Effector CD4-positive, alpha-beta T cell (primary cell): ENCODE measurements at places on chromosomes 7 and 10.

DNA sequence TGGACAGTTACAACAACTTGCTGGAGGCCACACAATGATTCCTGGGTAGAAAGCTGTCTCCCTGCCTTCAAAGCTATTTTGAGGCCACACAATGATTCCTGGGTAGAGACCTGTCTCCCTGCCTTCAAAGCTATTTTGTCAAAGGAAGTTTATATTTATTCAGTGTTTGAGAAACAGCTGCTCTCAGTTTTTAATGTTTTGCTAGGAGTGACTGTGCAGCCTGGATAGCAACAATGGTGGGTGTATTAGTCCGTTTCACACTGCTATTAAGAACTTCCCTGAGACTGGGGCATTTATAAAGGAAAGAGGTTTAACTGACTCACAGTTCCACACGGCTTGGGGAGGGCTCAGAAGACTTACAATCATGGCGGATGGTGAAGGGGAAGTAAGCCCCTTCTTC, 3.9 kb upstream of the SGPL1 start:
- no peak for DNase-seq

- DNase-seq: no peak
Measured at GRCh38 chr7:41584746-41585145, 118.1 kb downstream of the INHBA start.

DNA sequence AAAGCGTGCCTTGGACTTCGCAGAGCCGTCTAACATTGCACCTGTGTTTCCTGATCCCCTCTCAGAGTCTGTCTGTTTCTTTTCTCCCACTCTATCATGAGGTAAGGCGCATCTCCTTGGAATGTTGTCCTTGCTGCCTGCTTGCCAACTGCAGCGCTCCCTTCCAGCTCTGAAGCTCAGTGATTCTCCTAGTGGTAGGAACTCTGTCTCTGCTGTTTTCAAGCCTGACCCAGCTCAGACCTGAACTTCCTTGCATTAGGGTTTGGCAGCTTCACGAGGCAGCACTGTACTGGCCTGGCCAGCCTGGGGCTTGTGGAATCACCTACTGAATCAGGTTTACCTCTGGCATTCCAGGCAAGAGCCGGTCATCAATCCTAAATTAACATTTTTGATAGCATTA, 123.9 kb downstream of the CREB5 start:
- DNase-seq: no peak

- no peak for DNase-seq
Measured at GRCh38 chr10:62230344-62231121, 38.1 kb downstream of the RTKN2 start.

- no peak for DNase-seq
Measured at GRCh38 chr10:76012716-76013327, 581.4 kb downstream of the LRMDA start.
